ENCODE measurements at places on chromosomes 2 and 18. TPM values are rescaled to one million over a fixed set of nuclear protein-coding genes. Genes with fewer than 3 reads are reported as not detected.

DNA sequence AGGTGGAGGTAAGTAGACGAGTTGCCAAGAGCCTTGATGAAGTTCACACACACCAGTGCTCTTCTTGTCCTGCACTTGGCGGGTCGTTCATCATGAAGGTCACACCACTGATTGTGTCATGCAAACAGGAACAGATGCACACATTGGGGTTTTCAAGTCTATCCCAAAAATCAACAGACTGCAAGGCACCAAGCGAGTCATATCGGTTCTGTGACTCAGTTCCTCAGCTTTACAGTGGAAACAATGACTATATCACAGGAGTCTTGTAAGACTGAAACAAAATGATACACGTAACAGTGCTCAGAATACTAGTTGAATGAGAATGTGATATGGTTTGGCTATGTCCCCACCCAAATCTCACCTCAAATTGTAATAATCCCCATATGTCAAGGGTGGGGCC is 526.9 kb upstream of the ID2 start:
- no peak for DNase-seq

GRCh38 chr2:171348056-171348455 is 85.7 kb downstream of the METTL8 start:
- DNase-seq: no peak

GRCh38 chr18:57561728-57562423 is 24.6 kb downstream of the FECH start:
- no peak for DNase-seq

DNA sequence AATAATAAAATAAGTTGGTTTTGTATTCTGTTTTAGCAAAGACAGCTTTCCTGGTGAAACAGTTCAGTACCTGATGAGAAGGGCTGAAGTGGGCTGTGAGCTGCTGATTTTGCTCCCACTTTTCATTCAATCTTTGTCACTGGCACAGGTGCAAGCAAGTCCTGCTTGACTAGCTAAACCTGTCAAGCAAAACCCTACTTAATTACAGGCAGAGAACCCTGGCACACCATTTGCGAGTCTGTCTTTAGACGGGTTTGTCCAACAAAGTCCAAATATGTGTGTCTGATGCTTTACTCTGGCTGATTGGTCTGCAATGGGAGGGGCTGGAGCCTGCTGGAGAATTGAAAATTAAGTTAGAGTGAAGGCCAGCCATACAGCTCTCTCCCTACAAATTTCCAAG is 267.2 kb downstream of the EPHA4 start:
- DNase-seq: no peak

The SLC30A3 gene
- not detected for total RNA-seq

- DNase-seq: no peak
These were observed 27.5 kb downstream of the EML4 start for GRCh38 chr2:42196403-42197267.

- DNase-seq: no peak
These were observed 19.1 kb upstream of the FHL2 start for GRCh38 chr2:105417857-105418436.

- no peak for DNase-seq
These were observed at the start of gene PTH2R for GRCh38 chr2:208406474-208407451. Gene PTH2R, plus strand, starts transcription at chr2:208406792. Its CDS starts 252 bp downstream, at chr2:208407044.

The ITPRIPL1 gene
- total RNA-seq: 2.8 TPM

GRCh38 chr18:66623821-66624220 is 19.9 kb upstream of the CDH19 start:
- no peak for DNase-seq

- DNase-seq: no peak
These were observed 116.7 kb upstream of the MGAT5 start for GRCh38 chr2:134137182-134137611.

DNA sequence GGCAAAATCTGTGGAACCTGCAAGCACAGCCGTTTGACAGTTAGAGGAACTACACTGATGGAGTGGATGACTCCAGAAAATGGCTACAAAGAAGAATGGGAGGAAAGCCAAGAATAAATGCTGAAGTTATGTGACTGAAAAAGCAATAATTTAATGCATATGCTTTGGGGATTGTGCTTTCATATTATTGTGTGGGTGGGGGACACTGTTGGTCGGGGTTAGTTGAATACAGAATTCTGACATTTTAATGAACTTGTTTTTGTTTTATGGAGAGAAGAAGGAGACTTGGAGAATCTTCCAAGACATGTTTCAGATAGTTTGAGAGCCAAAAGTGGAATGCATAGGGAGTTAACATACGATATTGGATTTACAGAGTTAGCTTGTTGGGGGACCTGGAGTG is 68.5 kb downstream of the NRP2 start:
- no peak for DNase-seq
